ENCODE measurements at places on chromosomes 4 and X.
A peak's percentile ranks its signal among the peaks of the same experiment; 100 is the strongest.

DNA sequence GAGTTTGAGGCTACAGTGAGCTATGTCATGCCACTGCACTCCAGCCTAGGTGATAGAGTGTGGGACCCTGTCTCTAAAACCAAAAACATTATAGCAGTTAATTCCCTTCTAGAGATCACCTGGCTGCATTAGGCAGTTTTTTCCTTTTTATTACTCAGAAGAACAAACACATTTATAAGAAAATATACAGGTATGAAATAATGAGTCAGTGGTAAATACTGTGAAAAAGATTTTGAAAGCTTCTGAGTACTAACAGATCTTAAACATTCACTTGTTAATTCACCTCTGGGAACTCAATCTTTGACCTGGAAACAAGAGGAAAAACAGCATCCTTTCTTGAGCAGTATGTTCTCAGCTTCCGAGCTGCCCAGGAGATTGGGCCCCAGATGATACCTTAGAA, 64.1 kb downstream of the UCHL1 start:
- DNase-seq: no peak

DNA sequence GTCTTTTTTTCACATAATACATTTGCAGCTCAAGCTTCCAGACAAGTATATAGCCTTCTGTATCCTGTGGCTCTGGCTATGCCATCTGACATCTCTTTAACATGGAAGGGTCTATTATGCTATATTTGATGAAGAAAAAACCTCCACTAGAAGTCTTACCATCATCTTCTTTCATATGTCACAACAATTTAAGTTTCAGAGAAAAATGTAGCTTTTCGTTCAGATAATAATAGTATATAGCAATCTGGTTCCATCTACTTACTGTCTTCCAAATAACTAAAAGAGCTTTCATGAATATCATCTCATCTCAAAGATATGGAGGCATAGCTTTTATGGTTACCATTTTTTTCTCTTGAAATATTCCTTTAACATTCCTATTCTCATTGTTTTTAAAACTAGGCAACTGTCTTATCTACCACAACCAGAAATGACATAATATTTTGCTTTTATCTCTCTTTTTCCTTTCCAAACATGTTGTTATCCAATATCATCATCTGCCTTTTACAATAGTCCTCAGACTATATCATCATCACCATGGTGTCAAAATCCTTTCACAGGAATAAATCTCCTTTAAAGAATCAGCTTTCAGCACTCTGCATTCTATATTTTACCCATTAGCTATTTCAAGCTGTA, 1005.1 kb downstream of the PDHA2 start:
- no peak for DNase-seq

DNA sequence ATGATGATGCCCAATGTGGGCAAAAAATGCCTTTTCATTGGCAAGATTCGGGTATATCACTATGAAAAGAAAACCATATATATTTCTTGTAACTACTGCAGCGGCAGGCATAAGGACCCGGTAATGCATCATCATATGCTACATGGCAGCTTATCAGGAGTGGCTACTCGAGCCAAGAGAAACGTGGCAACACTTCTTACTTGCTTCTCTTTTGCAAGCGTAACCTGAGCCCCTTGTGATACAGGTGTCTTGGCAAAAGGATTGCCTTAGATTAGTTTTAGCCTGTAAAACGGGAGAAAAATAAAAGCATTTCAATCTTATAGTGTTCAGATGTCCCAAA, 280.3 kb downstream of the SPRY1 start:
- DNase-seq: no peak

GRCh38 chrX:30488092-30488491, 89.5 kb downstream of the TASL start:
- no peak for DNase-seq

DNA sequence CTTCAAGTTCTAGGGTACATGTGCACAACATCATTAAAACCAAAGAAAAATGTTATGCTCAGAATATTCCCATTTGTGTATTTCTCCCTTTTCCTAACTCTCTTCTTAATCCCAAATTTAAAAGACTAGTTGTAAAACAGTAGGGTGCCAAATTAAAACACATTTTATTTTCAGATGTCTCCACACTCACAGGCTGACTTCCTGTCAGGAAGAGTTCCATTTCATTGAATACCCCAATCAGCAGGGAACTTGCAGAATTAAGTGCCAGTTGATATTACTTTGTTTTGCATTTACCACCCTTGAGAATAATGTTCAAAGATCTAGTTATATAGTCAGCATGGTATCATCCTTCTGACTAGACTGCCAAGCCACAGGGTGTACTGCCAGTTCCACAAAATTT, 207.9 kb downstream of the MAB21L2 start:
- DNase-seq: no peak

DNA sequence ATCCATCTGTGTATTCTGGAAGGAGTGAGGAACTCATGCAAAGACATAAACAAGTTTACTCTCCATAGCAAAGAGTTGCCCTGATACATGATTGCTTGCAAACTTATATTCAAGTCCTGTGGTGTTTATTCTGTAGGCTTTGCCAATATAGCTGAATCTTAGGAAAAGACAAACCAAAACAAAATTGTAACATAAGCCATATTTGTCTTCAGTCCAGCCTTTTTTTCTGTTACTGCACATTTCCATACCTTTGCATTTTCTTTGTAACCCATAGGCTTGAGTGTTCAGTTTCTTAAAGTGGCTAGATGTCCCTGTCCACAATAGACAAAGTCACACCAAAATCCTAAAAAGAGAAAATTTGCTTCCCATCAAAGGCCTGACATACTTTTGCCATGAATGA, 120.4 kb downstream of the PPARGC1A start:
- DNase-seq: no peak

- no peak for DNase-seq
These were observed 763.0 kb downstream of the DMD start for GRCh38 chrX:32448320-32448719.

- no peak for DNase-seq
These were observed 123.2 kb upstream of the BANK1 start for GRCh38 chr4:101667348-101667747.

DNA sequence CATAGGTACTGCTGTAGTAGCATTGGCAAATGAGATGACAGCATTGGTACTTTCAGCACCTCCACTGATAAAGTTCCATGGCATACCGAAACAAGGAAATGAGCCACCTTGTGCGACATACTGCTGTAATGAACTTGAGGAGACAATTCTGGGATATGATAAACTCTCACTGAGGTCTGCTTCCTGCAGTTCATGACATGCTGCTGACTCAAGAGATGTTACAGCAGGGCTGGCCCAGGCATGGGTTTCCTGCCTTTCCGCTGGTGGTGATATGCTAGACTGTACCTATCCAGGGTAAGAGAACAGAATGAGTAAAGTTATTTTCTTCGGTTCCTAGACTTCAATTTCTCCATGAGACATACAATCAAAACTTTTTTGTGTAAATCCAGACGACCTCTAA, 17.1 kb downstream of the BEND2 start:
- no peak for DNase-seq

- DNase-seq: no peak
These were observed 40.1 kb downstream of the NOP14 start for GRCh38 chr4:2923141-2923551.

DNA sequence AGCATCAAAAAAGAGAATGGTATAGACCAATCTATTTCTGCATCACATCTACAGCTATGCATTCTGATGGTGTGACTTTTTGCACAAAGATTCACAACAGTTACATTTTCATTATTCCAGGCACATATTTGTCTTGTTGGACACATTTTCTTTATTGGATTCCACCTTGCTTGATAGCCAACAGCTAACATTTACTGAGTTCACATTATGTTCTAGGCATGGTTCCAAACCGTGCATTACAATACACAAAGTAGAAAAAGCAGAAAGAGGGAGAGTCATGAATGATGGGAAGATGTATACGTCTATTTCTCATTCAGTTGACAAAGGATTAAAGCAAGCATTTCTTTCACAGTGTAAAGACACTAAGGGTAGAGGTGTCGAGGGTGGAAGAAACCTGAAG, 22.9 kb upstream of the CLGN start:
- DNase-seq: no peak

GRCh38 chrX:24493740-24494581, 28.9 kb downstream of the PDK3 start:
- DNase-seq: no peak

- DNase-seq: no peak
These were observed 54.9 kb downstream of the UBQLN2 start for GRCh38 chrX:56618323-56618722.

DNA sequence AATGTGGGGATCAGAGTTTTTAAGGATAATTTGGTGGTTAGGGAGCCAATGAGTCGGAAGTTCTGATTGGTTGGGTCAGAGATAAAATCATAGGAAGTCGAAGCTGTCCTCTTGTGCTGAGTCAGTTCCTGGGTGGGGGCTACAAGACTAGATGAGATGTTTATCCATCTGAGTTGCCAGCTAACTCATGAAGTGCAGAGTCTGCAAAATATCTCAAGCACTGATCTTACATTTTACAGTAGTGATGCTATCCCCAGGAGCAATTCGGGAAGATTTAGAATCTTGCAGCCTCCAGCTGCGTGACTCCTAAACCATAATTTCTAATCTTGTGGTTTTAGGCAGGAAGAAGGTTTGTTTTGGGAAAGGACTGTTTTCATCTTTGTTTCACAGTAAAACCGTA, 565.8 kb upstream of the SPANXN1 start:
- DNase-seq: no peak

DNA sequence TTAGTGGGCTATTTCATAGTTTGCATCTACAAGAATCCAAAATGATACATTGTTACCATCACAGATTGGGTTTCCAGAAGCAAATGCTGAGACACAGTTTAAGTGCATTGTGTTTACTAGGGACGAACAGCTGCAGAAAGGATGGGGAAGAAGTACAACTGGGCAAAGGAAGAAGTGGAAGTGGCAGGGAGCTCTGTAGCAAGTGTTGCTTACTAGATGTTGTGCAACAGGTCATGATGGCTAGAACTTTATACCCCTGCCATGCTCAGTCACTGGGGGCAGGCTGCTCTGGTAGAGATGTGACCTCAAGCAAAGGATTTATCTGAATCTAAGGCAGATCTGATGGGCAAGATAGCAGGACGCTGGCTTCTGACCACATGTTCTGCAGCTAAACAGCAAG, 76.1 kb upstream of the EMCN start:
- no peak for DNase-seq

- DNase-seq: no peak
These were observed 3.1 kb downstream of the SCML1 start for GRCh38 chrX:17740137-17741122.

- DNase-seq: peak; percentile 46
These were observed 2.5 kb upstream of the DDX60 start for GRCh38 chr4:168321006-168321405.

GRCh38 chrX:102902355-102902754, 34.7 kb upstream of the RAB40AL start:
- DNase-seq: no peak

DNA sequence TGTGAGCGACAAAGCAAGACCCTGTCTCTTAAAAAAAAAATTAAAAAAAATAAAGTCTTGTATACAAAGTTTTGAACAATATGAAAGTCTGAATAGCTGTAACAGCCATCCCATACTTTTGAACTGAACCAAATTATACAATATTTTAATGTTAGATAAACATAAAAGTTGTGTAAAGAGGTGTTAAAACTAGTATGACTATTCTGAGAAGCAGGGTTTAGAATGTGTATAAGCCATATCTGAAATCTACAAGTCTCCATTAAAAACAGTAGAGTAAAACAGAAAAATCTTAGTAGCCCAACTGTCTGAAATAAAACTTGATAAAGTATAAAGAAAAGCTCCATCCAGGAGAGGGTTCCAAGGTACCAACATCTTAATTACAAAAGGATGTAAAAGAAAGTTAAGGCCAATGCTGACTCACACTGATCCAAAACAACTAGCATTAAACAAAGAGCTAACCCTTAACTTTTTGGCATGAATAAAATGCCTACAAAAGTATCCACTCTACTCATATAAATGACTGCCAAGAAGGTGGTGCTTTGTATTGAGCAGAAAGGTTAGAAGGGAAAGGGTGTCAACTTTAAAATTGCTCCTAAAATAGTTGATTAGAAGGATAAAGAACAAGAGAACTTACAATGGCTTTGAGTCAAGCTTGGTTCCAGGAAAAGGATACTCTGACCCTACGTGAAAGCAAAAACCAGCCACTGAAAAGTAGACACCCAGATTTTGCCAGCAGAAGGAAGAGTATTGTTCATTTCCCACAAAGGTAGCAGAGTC, 18.5 kb downstream of the CNOT6L start:
- peak; percentile 14 for DNase-seq

GRCh38 chr4:59770601-59771264, 1429.4 kb upstream of the ADGRL3 start:
- DNase-seq: no peak

DNA sequence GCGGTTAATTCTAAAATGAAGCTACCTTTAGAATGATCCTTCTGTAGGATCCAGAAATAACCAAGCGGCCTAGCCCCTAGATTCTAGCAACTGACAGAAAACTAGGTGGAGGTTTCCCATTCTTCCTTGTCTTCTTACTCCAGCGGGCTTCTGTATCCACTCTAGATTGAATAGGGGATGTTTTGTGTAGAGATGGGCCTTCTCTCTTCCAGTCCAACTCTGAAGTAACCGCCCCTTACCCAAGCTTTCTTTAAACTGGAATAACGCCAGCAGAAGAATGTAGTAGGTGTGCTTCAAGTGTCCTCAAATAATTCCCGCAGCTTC, 386 bp upstream of the TMEM184C start:
- no peak for DNase-seq

- DNase-seq: no peak
These were observed 138.0 kb downstream of the NSUN7 start for GRCh38 chr4:40887764-40888131.

- no peak for DNase-seq
These were observed 152.2 kb downstream of the EFNB1 start for GRCh38 chrX:68980906-68981616.

DNA sequence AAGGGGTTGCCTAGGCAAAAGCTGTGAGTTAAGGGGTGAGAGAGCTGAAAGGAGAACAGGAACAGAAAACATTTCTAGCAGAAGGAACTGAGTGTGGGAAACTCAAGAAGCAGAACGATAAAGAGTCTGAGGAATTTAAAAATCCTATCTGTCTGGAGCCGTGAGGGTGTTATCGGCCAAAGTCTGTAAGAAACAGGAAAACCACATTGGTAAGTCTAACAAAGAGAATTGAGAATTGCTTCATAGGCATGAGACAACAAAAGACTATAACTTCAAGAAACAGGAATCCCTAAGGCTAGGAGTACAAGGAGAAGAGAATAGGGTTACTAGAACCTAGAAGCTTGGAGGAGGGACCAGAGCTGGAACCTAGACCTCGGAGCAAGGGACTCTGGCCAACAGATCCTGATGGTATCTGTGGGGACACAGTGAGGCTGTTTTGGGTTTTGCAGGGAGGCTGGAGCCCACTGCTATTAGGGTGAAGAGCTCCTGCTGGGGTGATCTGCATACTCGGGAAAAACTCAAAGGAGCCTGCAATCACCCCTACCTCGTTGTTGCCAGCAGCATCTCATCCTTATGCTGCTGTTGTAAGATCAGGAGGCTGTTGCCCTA, 175.6 kb downstream of the FBXO8 start:
- DNase-seq: peak; percentile 35

Measured in hematopoietic multipotent progenitor cell treated with erythropoietin and hydrocortisone succinate and interleukin-3 and kit ligand, for 8 days (in vitro differentiated cells).